ENCODE measurements at places on chromosomes 5 and 9. TPM values are rescaled to one million over a fixed set of nuclear protein-coding genes. Genes with fewer than 3 reads are reported as not detected.

DNA sequence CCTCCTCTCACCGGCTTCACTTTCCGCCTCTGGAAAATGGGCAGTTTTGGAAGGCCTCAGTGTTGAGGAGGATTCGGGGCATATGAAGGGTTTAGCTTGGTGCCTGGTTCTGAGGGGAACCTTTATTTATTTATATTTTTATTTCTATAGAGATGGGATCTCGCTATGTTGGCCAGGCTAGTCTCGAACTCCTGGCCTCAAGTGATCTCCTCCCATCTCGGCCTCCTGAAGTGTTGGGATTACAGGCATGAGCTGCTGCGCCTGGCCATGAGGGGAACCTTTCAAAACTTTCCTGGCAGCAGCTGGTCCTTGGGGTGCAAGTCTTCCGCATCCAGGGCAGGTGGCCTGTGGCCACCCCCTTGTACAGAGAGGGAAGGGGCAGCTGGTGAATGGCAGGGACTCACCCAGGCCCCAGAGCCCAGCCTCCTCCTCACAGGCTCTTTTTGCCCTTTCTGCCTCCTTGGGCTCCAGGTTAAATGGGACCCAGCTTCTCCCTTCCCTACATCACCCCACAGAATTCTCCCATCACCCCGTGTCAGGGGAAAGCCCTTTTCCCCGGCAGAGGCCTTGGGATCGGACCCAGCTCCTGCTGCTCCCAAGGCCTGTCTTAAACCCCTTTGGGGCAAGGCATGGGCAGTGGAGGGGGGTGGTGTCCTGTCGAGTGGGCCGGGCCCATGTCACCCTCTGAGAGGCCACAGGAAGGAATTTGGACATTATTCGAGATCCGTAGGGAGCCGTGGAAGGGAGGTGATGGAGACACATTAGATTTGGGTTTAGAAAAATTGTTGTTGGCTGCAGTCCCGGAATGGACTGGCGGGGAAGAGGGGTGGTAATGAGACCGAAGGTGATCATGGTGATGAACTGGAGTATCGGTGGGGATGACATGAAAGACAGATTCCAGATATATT, 5.9 kb downstream of the NCS1 start:
- no peak for DNase-seq

DNA sequence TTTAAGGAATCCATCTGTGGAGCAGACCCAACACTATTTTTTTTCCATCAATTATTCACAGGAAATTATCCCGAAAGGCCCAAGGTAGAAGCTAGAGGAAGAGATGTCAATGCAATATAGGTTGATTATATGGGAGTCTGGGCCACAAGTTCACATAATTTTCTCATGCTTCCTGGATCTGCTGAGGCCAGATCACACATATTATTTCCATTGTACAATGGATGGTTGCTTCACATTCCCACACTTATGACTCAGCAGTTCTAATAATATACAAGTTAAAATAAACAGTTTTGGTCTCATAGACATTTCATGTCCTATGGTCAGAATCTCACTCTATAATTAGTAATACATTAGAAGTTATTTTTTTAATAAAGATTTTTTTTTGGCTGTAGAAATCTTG, 66.0 kb upstream of the PTPRD start:
- DNase-seq = no peak

- DNase-seq = no peak
These were observed 6.4 kb upstream of the FCHO2 start for GRCh38 chr5:72949481-72949880.

GRCh38 chr5:74414228-74414627, 226.3 kb downstream of the ENC1 start:
- DNase-seq = no peak

DNA sequence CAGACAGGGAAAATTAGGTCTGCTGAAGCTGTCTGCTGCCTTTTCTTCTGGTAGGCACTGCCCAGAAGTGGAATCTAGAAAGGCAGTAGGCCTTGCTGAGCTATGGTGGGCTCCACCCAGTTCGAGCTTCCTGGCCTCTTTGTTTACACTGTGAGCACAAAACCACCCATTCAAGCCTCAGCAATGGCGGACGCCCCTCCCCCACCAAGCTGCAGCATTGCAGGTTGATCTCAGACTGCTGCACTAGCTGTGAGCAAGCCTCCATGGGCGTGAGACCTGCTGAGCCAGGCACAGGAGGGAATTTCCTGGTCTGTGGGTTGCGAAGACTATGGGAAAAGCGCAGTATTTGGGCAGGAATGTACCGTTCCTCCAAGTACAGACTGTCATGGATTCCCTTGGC, 18.5 kb downstream of the AGTPBP1 start:
- peak; percentile 17 for DNase-seq

- no peak for DNase-seq
These were observed 143.0 kb downstream of the GPBP1 start for GRCh38 chr5:57316798-57317327.

DNA sequence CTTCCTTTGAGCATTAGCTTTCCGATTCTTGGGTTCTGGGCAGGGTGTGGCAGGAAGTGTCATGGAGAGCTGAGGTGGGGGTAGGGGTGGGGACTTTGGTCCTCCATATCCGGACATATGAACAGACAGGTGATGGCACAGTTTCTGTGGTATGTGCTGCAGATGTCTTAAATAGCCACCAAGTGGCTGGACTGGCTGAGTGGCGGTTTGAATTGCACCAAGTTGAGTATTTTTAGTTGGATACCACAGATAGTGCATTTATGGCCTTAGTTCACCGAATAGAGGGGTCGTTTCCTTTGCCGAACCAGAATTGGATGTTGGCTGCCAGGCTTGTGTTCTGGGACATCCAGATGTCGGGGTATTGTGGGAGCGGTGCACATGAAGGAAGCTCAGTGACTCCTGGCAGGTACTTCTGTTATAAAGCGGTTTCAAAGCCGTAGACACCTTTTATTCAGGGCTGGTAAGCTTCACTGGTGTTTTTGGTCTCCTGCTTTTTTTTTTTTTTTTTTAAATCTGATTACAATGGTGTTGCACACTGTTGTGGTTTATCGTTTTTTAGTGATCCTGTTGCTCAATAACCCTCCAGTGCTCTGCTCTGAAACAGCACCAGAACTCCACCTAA, 15.1 kb upstream of the TNFAIP8 start:
- DNase-seq = no peak

- DNase-seq = no peak
These were observed 244.4 kb downstream of the COX7C start for GRCh38 chr5:86862093-86862492.

- peak; percentile 28 for DNase-seq
These were observed 78.0 kb upstream of the FBXL7 start for GRCh38 chr5:15421921-15422412.

DNA sequence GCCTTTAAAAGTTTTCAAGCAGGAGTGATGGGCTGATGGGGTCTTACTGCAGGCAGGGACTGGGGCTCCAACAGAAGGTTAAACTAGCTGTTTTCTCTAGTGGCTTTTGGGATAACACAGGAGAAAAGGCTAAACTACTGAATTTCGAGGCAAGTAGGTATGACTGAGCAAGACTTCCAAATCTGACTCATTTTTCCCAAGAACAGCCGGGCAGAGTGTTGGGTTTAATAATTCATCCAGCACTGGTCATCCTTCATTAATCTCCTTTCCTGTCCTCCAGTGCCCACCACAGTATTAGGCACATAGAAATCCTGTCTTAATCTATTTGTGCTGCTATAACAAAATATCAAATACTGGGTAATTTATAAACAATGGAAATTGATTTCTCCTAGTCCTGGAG, 20.5 kb downstream of the MSX2 start:
- DNase-seq = no peak

DNA sequence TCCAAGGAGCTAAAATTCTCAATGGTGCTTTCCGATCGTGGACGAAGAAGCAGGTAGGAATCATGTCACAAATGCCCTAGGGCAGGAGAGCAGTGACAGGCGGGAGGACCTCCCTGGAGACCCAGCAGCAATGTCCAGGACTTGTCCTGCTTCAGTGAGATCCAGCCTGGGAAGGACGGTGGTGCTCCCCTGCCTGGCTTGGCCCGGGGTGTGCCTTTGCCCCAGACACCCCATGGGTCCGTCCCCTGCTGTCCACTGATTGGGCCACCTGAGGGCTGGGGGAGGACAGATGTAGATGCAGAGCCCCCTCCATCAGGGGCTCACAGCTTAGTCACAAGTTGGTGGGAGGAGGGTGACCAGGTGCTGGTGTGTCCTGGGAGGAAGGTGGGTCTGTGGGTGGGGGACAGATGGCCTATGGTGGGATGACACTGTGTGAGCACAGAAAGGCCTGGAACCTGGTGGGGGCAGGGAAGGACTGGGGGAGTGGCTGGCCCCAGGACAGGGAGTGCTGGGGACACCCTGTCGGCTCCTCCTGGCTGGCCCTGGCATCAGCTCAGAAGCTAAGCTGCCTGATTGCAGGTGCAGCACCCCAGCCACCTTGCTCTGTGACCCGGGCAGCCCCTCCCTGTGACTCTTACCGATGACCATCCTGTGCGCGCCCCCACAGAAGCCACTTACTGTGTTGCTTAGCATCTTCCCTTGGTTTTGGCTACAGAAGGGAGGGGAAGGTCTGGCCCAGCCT, 82.0 kb downstream of the PHF2 start:
- no peak for DNase-seq

GRCh38 chr5:147061431-147061830, 173.4 kb upstream of the STK32A start:
- no peak for DNase-seq

DNA sequence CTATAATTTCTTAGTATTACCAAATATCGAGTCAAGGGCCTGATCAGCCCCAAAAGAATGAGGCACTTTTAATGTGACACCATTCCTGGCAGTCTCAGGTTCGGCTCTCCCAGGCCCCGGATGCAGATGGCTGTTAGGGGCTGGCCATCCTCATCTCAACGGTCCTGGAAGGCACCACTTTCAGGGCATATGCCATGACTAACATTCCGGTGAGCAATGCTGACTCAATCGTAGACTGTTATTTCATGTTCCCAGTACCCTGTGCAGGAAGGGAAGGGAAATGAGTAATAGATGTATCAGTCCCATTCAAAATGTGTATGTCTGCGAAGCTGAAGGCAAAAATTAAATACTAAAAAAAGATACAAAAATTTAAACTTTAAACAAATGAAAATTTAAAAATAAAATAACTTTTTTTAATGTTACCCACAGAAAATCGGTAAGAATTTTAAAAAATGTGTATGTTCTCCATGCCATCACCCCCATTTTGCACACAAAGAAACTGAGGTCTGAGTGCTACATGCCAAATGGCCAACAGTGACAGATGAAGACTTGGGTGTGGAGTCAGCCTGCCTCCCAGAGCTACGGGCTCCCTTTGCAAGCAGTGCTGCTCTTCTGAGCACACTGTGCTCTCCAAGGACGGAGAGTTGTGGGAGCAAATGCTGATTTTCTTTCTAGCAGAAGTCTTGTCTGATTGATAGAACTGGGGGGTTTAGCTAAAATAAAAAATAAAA, 79.0 kb downstream of the GLDC start:
- DNase-seq = no peak

GRCh38 chr5:944992-945685, 52.5 kb downstream of the TRIP13 start:
- DNase-seq = peak; percentile 9

- DNase-seq = no peak
These were observed 8.3 kb downstream of the LCN12 start for GRCh38 chr9:136960212-136960937.

DNA sequence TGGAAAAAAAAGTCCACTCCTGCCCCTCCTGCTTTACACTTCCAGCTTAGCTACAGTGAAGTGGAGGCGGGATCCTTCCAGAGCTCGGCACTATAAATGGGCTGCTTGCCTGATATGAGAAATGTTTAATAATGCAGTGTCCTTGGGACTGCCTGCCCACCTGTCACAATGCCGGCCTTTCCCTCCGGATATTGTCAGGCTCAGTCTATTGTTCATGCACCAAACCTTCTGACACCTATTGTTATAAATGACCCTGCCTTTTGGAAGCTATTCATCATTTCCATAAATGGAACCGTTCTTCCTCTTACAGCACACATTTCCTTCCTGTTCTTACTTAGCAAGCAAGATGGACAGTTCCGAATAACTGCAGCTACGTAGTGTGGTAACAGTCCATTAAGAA, 146.3 kb downstream of the DMAC1 start:
- DNase-seq = no peak

DNA sequence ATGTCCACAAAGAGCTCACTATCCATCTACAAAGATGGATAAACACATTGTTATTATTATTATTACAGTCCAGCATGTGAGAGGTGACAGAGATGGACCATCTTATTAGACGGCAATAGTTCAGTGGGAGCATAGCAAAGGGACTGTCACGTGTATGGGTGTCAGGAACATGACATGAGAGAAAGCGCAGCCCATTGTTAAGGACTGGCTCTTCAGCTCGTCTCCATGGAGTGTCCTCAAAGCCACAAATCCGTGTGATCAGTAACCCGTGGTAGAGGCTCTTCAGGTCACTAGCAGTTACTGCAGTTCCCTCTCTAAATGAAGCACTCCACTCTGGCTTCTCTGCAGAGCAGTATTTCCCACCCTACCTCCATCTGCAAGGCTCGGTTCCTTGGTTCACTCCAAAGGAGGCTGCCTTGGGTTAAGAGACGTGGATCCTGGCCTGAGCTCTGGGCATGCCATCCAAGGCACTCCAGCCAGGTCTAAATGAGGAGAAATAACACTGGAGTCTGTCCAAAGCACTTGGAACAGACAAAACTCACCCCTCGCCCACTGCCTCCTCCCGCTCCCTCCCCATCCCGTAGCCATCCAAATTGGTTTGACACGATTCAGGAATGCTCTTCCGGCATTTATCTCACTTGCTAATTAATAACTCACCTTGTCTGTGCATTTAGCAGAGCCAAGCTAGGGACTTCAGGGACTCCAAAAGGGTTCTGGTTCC, 122.3 kb upstream of the WWC1 start:
- DNase-seq = no peak

DNA sequence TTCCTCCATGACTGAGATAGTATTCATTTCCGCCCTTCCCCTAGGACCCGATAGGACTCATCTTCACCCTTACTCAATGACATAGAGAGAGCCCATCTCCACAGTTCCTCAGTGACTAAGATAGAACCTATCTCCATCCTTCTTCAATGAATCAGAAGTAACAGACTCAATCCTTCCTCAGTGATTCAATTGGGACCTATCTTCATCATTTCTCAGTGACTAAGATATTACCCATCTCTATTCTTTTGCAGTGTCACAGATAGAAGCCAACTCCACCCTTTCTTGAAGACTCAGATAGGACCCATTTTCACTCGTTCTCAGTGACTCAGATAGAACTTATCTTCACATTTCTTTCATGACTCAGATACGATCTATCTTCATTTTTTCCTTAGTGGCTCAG, 164.6 kb downstream of the FBXO4 start:
- DNase-seq = no peak

DNA sequence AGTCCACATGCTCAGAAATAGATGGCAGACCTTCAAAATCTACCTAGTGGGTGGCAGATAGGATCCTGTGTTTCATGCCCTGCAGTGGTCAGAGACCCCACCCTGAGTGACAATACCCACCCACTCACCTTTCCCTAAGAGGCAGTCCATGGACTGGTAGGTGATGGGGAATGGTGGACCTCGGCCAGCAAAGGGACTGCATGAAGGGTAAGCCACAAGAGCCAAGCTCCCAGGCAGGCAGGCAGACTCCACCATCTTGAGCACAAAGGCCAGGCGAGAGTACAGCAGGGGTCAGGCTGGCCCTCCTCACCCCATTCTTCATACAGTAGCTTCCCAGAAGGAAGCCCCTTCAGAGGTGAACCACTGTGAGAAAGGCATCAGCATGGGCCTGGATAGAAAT, 78.4 kb downstream of the SYK start:
- no peak for DNase-seq

Gene SLC25A2
- polyA plus RNA-seq = 15.9 TPM

Gene INSYN2B
- polyA plus RNA-seq = 1.0 TPM

Gene CCDC187
- polyA plus RNA-seq = 33.4 TPM

Gene DMXL1
- polyA plus RNA-seq = 16.0 TPM

Gene PAPPA
- 4.1 TPM for polyA plus RNA-seq

Gene ALDH1A1
- polyA plus RNA-seq = 307 TPM

Gene TAF11L10
- polyA plus RNA-seq = not detected

Gene STPG3
- polyA plus RNA-seq = 58.9 TPM

Gene GPR151
- polyA plus RNA-seq = not detected

Measured in testis (tissue), 5 donors.